ENCODE measurements at places on chromosomes 4 and X.

GRCh38 chr4:88573995-88574394 is 18.3 kb upstream of the HERC3 start:
- DNase-seq = no peak

DNA sequence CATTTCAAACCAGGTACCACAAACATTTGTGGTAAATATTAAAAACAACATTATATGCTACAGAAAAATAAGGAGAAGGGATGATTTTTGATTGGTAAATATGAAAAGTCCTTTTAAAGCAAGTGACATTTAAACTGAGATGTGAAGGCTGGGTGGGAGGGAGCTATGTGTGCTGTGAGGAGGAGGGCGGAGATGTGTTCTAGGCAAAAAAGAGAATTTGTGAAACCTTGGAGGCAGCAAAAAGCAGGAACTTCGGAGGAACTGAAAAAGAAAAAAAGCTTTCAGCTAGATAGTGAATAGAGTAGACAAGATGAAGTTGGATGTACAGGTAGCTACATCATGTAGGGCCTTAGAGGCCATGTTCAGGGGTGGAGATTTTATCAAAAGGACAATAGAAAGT is 10.1 kb upstream of the ARAP2 start:
- no peak for DNase-seq

GRCh38 chr4:123583043-123583442 is 186.4 kb downstream of the SPRY1 start:
- no peak for DNase-seq

DNA sequence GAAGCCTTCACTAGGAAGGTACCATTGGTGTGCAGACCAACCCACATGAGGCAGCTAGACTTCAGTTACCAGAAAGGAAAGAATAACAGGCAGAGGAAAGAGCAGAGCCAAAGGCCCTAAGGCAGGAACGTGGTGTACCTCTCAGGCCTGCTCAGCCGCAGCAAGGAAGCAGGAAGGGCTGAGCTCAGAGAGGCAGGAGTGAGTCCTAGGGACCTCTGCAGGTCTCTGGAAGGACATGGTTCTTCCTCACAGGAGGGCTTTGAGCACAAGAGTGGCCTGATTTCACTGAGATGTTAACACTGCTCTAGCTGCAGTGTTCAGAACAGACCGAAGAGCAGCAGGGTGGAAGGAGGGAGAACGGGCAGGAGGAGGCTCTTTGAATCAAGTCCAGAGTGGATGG is 124.6 kb downstream of the DCHS2 start:
- DNase-seq = no peak

GRCh38 chr4:6869944-6870343 is 39.7 kb upstream of the TBC1D14 start:
- no peak for DNase-seq

- no peak for DNase-seq
Observed at GRCh38 chr4:42789041-42789567, 103.4 kb upstream of the GRXCR1 start.

DNA sequence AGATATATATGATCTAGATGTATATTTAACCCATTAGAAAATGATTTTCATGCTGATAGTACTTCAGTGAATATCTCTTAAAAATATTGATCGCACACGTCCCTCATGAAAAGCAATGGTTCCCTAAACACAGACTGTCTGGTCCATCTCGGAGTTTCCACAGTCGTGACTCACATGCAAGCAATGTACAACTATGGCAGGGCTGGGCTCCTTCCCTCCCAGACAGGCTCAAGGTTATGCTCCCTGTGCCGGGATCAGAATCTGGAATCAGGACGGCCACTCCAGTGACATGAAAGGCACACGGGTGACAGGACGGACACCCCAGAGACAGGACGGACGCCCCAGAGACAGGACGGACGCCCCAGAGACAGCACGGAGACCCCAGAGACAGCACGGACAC is 40.2 kb upstream of the PPP2R3B start:
- no peak for DNase-seq

- no peak for DNase-seq
Observed at GRCh38 chrX:1521459-1521956, 15.5 kb downstream of the P2RY8 start.

DNA sequence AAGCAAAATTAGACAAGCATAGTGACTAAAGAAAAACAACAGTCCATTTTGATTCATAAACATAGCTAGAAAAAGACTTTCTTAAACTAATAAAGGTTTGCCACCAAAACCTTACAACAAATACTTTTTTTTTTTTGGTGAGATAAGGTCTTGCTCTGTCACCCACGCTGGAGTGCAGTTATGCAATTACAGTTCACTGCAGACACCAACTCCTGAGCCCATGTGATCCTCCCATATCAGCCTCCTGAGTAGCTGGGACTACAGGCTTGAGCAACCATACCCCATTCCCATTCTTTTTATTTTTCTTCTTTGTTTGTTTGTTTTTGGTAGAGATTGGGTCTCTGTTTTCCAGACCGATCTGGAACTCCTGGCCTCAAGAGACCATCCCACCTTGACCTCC is 247.2 kb upstream of the ADGRL3 start:
- DNase-seq = no peak

DNA sequence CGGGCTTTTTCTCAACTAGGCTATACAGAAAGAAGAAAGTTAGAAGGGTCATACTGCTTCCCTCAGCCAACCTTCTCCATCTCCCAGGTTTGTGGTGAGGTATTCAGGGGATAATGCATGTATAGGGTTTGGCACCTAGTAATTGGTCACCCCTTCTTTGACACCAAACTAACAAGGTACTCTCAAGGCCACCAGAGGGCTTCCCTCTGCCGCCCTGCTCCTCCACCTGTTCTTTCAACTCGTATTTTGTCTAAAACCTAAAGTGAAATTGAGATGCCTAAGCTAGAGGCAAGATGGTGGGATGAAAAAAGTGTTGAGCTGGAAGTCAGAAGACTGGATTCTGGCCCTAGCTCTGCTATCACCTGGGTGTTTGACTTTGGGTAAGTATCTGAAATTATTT is 22.0 kb downstream of the CT47C1 start:
- DNase-seq = no peak

DNA sequence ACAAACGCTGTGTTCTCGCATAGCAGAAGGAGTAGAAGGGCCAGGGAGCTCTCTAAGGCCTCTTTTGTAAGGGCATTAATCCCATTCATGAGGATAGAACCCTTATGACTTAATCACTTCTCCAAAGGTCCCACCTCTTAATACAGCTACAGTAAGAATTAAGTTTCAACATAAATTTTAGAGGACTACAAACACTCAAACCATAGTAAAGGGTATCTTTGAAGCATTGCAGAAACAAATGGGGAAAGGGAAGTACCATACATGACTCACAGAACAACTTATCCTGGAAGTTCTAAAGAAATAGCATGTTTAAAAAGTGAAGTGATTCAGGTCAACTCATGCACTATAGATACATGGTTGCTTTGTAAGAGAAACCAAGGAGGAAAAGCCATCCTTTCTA is 680.8 kb downstream of the RPA4 start:
- DNase-seq = no peak

- no peak for DNase-seq
Observed at GRCh38 chr4:53586121-53586816, 5.0 kb downstream of the LNX1 start.

- no peak for DNase-seq
Observed at GRCh38 chr4:55340266-55340665, 5.8 kb upstream of the SRD5A3 start.

DNA sequence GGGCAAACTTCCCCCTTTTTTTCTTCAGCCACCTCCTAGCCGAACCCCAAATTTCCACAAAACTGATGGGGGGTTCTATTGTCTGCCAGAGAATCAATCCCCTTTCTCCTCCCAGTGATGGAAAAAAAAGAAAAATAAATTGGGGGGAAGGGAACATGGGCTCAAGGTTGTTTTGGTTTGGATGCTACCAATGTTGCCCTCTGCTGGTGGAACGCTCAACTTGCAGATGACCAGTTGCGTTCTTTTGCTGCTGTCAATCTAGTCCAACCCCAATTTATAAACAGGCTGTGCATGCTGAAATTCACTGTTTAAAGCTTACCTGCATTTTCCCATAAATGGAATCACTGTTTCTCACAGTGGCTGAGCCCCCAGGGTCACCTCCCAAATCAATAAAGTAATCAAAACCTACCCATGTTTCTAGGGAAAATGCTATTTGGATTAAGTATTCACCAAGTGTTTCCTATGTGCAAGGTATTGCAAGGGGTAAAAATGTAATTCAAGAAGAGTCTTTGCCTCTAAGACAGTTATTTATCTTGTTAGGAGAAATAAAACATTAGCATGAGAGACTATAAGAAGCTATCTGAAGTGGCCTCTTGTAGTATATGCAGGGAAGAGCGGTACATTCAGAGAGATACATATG is 116.7 kb upstream of the TMEM164 start:
- no peak for DNase-seq

DNA sequence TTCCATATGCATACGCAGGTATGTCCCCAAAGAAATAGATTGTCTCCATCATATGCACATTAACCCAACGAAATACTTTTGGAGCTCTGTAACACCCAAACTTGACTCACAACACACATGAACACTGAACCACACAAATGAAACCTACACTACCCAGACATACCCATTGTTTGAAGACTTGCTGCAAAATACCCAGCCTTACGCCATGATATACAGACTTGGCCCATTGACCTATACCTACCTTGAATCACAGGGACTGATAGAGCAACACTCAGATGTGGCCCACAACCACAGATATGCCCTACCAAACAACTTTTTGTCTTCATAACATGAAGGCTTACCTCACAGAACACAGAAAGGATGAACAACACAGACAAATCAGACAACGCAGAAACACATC is 15.9 kb downstream of the LINC00632 start:
- DNase-seq = no peak

GRCh38 chr4:34678431-34678830 is 1565.9 kb downstream of the ARAP2 start:
- no peak for DNase-seq

Data from stimulated activated CD8-positive, alpha-beta memory T cell treated with anti-CD3 and anti-CD28 coated beads, Interleukin-4, amount 100 ng/mL, for 4 hours (primary cell).